Stimulated activated CD8-positive, alpha-beta memory T cell treated with anti-CD3 and anti-CD28 coated beads, Interleukin-7, amount 100 ng/mL, for 24 hours (primary cell): ENCODE measurements at places on chromosomes 1 and 21.

- DNase-seq = no peak
Measured at GRCh38 chr1:65075123-65075976, 72.7 kb upstream of the AK4 start.

GRCh38 chr1:53600561-53600960, 138.4 kb downstream of the GLIS1 start:
- no peak for DNase-seq

DNA sequence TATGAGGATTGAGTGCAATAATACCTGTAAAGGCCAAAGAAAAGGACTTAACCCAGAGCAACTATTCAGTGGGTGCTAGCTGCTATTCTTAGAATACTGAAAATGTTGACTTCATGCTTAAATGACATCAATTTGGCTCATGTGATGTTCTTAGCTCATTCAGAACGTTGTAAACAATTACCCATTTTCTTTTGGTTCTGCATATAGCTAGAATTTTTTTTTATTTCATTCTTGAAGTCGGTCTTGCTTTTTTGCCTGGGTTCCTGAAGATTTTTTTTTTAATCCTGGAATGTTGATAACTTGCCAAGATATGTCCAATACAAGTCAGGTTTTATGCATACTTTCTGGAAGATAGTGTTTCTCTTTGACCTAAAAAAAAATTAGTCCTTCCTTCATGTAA, 772.0 kb downstream of the LTN1 start:
- DNase-seq = no peak

DNA sequence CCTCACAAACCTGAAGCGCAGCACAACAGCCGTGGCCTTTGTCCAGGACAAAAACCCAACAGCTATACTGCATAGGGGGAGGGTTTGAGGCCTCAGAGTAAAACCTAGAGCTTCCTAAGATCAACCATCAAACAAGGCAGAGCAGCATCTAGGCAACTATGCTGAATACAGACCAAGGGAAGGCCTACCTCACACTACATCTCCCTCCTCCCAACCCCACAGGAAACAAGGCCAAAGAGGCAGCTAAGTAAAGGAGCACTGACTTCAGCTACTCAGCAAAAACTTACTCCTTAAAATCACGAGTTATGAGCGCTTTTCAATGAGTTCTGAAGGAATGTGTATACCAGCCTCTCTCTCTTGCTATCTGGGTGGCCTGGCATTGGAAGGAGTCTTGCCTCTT, 12.4 kb downstream of the XKR8 start:
- no peak for DNase-seq

GRCh38 chr1:228938537-228938901, 203.2 kb downstream of the RHOU start:
- no peak for DNase-seq

DNA sequence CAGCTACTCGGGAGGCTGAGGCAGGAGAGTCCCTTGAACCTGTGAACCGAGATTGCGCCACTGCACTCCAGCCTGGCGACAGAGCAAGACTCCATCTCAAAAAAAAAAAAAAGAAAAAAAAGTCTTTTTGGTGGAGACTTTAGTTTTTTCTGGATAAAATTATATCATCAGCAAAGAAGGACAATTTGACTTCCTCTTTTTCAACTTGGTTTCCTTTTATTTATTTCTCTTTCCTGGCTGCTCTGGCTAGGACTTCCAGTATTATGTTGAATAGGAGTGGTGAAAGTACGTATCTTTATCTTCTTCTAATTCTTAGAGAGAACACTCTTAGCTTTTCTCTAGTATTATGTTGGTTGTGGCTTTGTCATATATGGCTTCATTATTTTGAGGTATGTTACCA, 130.8 kb downstream of the PCBP3 start:
- DNase-seq = no peak

DNA sequence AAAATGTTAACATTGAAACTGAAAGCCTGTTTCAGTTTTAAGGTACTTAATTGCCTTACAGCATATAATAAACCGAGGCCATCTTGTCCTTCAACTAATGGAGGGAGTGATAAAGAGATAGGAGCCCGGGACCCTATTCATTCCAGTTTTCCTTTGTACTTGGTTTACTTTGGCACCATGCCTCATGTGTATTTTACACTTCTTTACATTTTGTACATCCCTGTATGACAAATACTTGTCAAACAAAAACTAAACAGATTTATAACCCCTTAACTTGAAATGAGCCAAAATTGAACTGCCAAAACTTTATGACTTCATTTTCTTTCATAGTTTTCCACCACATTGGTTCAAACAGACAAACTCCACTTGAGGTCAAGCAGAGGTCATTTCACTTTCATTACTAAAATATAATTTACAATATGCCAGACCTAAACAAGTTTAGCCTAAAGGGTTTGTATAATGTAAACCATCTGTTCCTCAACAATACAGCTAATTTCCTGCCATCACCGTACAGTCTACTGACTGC, 30.9 kb upstream of the UBE2U start:
- no peak for DNase-seq

DNA sequence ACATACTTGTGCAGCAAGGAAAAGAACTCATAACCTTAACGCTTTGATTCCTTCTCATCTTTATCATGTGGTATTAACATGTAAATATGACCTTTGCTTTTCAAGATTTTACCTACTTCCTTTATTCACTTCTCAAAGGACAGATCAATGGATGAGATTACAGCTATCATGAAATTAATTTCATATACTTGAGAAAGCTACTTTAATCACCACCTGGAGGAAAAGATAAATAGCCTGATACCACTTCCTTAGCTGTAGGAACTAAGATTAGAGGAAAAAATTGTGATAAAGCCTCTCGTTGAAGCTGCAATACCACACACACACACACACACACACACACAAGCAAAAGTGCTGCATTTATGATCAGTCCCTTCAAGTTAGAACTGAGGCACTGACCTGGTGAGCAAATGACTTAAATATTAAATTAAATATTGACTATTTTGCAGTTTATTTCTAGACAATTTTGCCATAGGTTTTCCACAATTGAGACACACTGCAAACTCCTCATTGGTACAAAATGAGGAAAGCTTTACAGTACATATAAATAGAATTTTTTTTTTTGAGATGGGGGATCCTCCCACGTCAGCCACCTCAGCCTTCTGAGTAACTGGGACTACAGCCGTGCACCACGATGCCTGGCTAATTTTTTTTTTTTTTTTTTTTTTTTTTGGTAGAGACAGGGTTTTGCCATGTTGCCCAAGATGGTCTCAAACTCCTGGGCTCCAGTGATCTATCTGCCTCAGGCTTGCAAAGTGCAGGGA, 27.2 kb upstream of the DMRTB1 start:
- DNase-seq = no peak

DNA sequence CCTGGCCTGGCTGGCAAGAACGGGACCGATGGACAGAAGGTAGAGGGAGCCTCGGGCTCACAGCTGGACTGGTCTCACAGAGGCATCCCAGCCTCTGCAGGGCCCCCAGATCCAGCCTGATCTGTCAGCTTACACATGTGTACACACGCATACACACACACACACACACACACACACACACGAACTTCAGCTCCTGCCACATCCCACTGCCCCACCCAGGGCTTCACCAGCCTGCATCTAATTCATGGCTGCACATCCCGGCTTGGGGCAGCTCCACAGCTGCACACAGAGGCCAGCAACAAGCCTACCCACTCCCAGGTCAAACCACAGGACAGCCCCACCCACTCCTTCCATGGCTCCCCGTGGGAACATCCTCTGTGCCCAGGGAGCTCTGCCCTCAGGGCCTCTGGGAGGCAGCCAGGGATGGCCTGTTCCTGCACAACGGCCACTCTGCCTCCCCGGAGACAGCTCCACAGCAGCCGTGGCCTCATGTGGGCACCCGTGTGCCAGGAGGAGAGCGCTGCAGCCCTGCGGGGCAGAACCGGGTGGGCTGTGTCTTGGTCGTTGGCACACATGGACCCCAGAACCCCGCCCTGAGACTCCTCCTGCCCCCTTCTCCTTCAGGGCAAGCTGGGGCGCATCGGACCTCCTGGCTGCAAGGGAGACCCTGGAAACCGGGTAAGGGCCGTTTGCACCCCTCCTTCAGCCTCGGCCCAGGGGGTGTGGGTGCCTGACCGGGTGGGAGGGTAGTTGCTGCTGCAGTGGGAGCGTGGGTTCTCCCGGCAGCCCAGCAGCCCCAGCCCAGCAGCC, 19.1 kb downstream of the COL6A2 start:
- DNase-seq = no peak
